ENCODE measurements at places on chromosomes 1 and 21.

GRCh38 chr1:180353945-180354344 is 123.9 kb downstream of the LHX4 start:
- no peak for DNase-seq

GRCh38 chr21:8994640-8995511 is 1526.5 kb upstream of the TPTE start:
- no peak for DNase-seq

DNA sequence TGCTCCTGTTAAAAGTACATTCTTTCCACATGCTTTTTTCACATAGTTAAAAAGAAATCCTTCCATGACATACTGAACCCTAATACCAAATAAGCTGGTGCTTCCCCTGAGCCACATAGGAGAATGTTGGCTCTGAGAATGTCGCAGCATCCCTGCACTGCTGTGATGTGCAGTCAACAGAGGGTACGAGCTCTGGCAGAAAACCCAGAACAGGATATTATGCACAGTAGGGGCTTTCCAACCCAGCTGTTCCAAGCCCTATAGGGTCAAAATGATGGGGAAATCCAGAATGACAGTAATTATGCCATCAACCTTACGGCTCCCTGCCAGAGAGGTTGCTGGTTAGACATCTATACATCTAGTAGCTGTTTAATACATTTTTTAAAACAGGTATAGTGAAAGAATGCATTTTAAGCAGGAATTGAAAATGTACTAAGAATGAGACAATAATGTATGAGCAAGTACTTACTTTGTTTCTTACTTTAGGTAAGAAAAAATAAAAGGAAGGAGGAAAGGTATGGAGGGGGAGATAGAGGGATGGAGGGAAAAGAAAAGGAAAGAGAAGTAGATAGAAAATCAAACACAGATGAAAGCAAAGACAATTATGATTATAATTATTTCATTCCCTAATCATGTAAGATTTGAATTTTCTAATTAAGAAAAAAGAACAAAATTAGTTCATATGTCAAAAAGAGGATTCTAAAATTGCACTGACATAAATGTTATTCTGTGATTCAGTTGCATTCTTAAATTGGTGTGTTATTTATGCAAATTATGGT is 126.0 kb downstream of the NR5A2 start:
- DNase-seq = no peak

GRCh38 chr21:45709173-45709572 is 65.6 kb downstream of the PCBP3 start:
- DNase-seq = no peak

- DNase-seq = no peak
These were observed 10.7 kb downstream of the H6PD start for GRCh38 chr1:9245230-9245619.

- DNase-seq = no peak
These were observed 37.2 kb downstream of the SUSD4 start for GRCh38 chr1:223326776-223327175.

GRCh38 chr21:14076143-14076806 is 134.5 kb downstream of the LIPI start:
- DNase-seq = no peak

- no peak for DNase-seq
These were observed 101.5 kb upstream of the RAB4A start for GRCh38 chr1:229169399-229169798.

DNA sequence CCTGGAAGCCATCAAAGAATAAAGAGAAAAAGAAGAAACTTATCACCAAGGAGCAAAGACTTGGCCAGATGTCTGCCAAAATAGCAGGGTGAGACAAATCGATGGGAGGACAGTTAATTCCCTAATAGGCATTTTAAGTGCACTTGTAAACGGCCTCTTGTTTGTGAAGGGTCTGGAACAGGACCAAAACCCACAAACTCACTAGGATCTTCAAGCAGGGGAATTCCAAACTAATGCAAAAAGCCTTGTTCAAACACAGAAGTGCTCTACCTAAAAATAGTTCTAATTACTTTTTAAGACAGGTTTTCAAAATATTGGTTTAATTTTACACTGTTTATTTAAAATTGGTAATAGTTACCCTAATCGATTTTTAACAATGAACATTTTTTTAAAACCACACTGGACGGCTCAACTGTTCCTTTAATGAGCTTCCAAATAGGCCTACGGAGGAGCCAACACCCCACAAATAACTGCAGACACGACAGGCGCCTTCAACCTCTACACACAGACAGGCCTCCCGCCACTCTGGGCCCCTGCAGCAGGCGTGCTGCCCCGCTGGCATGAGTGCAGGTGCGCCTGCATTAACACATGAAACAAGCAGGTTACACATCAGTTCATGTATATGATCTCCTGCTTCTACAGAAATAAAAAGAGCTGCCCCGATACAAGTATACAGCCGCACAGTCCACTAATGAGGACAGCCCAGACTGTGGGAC is 15.8 kb downstream of the UBE2G2 start:
- DNase-seq = peak; percentile 87

DNA sequence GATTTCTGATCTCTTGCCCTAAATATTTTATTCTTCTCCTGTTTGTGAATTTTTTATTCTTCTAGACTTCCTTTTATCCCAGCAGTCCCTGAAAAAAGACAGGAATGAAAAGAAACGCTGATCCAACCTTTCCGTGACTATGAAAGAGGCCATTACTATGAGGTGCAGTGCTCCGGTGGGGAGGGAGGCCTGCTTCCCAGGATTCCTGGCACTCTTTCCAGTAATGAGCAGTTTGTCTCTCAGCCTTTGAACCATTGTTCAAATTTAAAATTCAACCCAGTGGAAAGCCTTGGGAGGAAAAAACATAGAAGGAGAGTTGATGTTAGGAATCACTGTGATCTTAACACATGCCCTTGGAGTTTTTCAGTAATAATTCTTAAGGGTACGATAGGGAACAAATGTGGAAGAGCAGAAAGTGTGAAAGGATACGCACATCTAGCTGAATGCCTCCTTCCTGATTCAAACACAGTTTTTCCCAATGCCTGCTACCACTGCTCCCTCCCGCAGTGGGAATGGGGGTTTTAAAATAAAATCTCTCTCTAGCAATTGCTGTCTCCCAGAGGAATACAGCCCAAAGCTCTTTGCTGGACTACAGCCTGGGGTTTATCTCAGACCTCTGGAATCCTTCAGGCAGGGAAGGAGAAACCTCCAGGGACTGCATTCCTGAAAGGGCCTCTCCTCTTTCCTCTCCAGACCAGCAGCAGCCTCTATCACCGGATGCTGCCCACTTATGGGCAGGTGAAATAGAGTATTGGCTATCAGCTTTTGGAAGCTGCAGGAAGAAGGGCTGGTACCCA is 6.1 kb downstream of the IER5 start:
- DNase-seq = no peak

DNA sequence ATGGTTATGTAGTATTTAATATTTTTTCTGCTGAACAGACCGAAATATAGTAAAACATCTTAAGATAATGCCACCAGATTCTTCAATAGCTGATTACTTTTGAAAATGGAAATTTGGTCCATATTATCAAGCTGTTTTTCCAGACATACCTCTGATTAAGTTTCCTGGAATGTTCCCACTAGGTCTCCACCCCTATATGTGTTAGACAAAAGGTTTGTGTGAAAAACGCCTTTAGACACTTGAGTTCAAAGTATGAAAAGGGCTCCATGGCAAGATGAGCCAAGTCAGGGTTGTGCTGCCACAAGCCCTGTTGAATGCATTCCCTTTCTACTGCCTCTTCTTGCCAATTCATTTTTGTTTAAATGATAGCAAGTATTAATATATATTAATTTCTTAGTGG is 52.7 kb downstream of the ZBTB17 start:
- DNase-seq = no peak

GRCh38 chr21:35783721-35784120 is 276.6 kb downstream of the SETD4 start:
- DNase-seq = no peak

- peak; percentile 67 for DNase-seq
These were observed 422.8 kb downstream of the CAMTA1 start for GRCh38 chr1:7207875-7208646.

- DNase-seq = no peak
These were observed 77.6 kb upstream of the PGBD5 start for GRCh38 chr1:230503726-230504125.

- peak; percentile 32 for DNase-seq
These were observed 5.9 kb upstream of the LHX9 start for GRCh38 chr1:197911111-197911856.

- no peak for DNase-seq
These were observed 6.0 kb downstream of the SMCP start for GRCh38 chr1:152884085-152884484.

DNA sequence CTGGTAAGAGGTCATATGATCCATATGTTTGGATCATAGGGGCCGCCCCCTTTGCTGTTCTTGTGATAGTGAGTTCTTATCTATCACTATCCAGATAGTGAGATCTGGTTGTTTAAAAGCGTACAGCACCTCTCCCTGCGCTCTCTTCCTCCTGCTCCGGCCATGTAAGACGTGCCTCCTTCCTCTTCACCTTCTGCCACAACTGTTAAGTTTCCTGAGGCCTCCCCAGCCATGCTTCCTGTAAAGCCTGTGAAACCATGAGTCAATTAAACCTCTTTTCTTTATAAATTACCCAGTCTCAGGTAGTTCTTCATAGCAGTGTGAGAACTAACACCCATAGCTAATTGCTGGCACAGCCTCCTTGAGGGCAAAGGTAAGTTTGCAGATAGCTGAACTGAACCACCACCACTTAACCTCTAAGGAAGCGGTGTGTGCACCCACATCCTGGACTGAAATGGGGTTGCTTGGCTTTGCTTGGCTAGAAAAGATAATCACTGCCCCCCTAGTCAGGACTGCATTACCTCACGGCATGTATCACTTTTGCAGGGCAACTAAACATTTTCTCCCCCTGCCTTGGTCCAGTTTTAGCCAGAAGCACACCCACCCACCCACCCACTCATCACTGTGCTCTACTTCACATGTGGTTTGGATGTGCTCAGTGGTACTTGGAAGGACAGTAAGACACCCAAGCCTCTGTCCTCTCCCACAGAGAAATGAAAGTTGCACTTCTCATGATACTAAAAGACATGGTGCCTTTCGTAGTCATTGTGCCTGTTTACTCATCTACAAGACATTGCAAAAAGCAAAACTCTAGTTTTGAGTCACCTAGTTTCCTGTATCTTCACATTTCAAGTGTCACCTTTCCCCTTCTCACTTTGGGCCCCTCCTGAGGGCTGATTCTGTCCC is 23.1 kb upstream of the PTAFR start:
- DNase-seq = no peak

GRCh38 chr1:41513383-41513735 is 28.9 kb upstream of the EDN2 start:
- DNase-seq = no peak

DNA sequence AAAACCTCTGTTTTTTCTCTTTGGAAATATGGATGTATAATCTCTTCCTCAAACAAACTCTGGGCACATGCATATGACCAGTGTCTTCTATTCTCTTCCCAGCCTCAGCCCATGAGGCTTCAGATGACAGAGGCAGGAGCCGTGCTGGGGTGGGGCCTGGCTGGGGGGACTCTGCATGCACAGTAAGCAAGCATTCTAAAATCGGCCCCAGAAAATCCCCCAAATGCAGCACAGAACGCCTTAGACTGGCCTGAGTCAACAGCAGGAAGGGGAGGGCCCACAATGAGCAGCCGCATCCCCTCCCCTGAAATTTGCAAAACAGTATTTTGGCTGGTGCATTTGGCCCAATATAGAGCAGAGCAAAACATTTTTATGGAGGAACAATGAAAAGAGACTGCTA is 47.8 kb downstream of the ITPKB start:
- no peak for DNase-seq

GRCh38 chr21:39182484-39183271 is 573 bp downstream of the PSMG1 start:
- peak; percentile 31 for DNase-seq

GRCh38 chr1:220151454-220151853 is 57.5 kb downstream of the IARS2 start:
- no peak for DNase-seq

GRCh38 chr21:34927992-34928391 is 121.1 kb downstream of the RUNX1 start:
- no peak for DNase-seq

DNA sequence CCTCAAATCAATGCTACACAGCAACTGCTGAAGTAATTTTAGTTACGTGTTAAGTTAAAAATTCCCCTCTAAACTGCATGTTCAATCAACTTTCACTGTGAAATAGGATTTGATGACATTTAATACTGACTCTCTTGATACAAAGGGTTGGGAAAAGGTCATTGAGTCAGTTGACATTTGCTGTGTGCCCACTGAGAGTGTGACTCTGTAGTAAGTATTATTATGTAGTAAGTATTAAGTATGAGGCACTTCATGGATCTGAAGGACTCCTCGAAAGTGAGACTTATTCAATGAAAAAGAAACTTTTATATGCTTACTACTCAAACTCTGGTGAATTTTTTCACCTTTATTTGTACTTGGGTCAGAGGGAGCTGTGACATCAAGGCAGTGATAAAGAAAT is 83.1 kb upstream of the S1PR1 start:
- no peak for DNase-seq

DNA sequence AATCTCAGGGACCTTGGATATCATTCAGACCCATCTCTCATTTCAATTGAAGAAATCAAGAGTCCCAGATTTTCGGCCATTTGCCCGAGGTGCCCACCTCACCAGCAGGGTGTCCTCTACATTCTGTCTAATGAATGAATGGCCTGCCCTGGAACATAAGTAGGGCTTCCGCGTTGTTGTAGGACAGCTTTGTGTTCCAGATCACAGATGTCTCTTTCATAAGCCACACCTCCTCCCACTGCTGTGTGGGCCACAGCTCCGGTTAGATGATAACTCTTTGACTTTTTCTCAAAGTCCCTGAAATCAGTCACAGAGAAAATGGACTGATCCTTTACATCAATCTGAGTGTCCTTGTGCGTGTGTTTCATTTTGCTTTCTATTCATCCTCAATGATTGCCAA is 144.4 kb downstream of the RGS7 start:
- no peak for DNase-seq

DNA sequence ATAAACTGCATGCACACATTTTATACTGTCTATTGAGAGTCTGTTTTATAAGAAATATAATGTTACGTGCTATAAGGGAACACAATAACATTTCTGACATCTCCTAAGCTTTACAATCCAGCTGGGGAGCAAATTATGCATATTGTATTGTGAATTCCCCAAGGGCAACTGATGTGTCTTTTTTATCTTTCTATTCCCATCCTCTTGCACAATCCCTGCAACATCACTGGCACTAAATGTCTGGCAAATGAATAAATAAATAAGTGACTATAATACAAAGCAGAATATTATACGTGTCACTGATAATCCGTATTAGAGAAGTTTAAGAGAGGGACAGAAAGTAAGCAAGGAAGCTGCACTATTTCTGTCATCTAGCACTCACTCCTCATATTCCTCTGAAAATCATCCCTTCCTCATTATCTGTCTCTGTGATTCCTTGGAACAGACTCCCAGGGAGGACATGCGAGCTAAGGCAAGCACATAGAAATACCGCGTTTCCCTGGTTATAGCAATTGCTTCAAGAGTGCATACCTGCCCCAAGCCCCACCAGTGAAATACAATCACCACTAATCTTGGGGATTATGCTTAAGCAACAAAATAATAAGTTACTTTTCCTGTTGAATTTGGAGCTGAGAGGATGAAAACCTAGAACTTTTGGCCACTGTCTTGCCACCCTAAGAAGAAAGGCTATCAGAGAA is 205.4 kb downstream of the SMYD3 start:
- DNase-seq = no peak

GRCh38 chr1:98422816-98423215 is 238.7 kb upstream of the SNX7 start:
- DNase-seq = no peak

Measured in NCI-H345 (cell line).